ENCODE measurements at places on chromosomes 13 and 19. TPM values are rescaled to one million over a fixed set of nuclear protein-coding genes. Genes with fewer than 3 reads are reported as not detected.

DNA sequence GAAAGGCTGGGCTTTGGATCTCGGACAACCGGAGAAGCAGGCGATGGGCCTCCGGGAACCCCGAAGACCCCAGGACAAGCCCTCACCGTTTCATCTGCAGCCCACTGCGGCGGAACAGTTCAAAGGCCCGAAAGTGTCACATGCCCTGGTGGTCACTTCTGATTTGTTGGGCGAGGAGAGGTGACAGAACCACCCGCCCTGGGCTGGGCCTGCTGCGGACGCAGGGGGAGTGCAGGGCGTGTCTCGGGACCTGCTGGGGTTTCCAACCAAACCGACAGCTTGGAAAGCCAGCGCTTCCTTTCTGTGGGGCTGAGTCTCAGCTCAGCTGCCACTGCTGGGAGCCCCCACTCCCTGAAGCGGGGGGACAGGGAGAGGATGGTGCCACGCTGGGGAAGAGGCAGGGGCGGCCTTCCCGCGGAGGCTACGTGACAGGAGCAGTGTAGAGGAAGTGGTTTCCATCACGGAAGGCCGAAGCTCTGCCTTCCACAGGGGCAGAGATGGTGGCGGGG, 22.8 kb upstream of the ZBTB7A start:
- peak; percentile 85 for DNase-seq
- no peaks in the 10 kb centered on the region for H3K27me3 ChIP-seq
- peak overlapping the region; percentile 31 for H3K4me3 ChIP-seq
- H3K36me3 ChIP-seq = peaks cover 24% of the 10 kb centered on the region
- H3K4me1 ChIP-seq = peaks cover 1% of the 10 kb centered on the region

DIAPH3 gene
- 4.6 TPM for total RNA-seq

ZNF112 gene
- 3.4 TPM for total RNA-seq

GRCh38 chr19:13228561-13228960, 78.3 kb downstream of the IER2 start:
- H3K27ac ChIP-seq = no peak overlapping the region
- no peak for DNase-seq
- no peaks in the 10 kb centered on the region for H3K27me3 ChIP-seq
- no peaks in the 10 kb centered on the region for H3K36me3 ChIP-seq

DNA sequence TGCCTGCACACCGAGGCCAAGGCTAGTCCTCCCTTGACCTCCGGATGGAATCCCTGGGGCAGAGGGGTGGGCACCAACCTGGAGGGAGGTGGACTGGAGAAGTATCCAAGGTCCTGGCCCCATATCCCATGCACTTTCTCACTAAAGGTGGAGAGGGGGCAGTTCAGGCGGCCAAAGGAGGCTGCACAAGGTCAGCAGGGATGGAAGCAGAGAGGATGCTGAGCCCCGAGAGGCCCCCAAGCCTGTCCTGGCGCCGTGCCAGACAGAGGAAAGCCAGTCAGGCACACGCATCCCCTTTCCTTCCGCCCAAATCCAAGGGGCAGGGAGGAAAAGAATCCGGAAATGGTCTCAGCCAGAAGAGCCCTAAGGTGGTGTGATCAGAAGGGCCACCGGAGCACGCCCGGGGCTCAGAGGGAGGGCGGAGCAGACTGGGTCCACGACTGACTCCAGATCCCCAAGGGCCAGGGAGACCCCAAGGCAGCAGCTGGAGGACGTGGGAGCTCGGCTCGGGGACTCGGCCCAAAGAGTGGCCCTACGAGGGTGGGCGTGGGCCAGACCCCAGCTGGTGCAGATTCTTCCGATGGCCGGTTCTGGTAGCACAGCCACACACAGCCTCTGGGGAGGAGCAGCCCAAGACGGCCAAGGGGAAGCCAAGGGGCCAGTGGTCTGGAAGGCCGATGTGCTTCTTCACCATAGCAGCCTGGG, 60.0 kb downstream of the MLLT1 start:
- H3K27me3 ChIP-seq = no peaks in the 10 kb centered on the region
- no peak overlapping the region for H3K27ac ChIP-seq
- H3K36me3 ChIP-seq = peaks cover 33% of the 10 kb centered on the region
- no peak for DNase-seq
- H3K4me1 ChIP-seq = peaks cover 41% of the 10 kb centered on the region

RASGRP4 gene
- total RNA-seq = 7.6 TPM

GRCh38 chr19:13160557-13160956, 10.3 kb downstream of the IER2 start:
- no peak overlapping the region for H3K4me3 ChIP-seq
- H3K27ac ChIP-seq = no peak overlapping the region
- no peaks in the 10 kb centered on the region for H3K36me3 ChIP-seq
- H3K27me3 ChIP-seq = no peaks in the 10 kb centered on the region
- DNase-seq = no peak

ADGRE1 gene
- total RNA-seq = 1.8 TPM

DNA sequence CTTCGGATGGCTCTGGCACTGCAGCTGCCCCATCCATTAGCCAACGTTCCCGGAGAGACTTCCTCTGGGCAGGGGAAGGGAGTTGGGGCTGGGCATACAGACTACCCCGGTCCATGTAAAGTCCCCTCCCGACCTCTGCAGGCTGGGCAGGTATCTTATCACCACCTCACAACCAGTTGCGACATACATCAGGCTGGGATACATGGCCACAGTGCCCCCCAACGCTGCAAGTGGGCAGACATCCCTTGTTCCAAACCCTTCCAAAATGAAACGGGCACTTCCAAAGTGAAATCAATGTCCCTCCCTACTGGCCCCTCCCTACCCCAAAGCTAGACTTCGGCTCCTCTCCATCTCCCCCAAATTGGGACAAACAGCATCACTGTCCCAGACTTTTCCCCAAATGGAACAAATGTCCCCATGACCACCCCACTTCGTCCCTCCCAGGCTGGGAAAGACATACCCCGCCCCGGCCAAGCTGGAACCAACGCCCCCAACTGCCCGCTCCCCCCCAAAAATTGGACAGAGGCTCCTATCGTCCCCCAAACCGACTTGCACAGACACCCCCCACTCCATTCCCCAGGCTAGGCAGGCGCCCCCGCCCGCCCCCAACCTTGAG, 5.0 kb downstream of the PALM3 start:
- H3K4me1 ChIP-seq = no peaks in the 10 kb centered on the region
- no peak for DNase-seq
- no peak overlapping the region for H3K27ac ChIP-seq

DNA sequence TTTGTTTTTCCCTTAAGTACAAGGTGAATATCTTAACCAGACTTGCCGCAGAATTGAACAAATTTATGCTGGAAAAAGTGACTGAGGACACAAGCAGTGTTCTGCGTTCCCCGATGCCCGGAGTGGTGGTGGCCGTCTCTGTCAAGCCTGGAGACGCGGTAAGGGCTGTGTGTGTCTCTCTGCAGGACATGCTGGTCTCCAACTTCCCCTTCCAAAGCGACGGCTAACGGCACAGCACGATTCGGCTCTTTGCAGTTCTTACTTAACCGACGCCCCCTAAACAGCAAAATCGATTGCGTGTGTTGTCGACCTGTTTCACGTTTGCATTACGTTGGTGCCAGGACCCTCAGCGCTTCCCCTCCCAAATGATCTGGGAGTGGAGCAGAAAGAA, 73.2 kb downstream of the GGACT start:
- H3K27me3 ChIP-seq = no peaks in the 10 kb centered on the region
- peaks cover 10% of the 10 kb centered on the region for H3K4me1 ChIP-seq
- no peak overlapping the region for H3K27ac ChIP-seq
- DNase-seq = no peak

FFAR2 gene
- total RNA-seq = 2.6 TPM

HIF3A gene
- total RNA-seq = 63.1 TPM

GRCh38 chr19:2984215-2984528, 6.8 kb downstream of the TLE6 start:
- peak overlapping the region; percentile 35 for H3K4me3 ChIP-seq
- no peak for DNase-seq
- H3K27ac ChIP-seq = peak overlapping the region; percentile 84
- no peaks in the 10 kb centered on the region for H3K27me3 ChIP-seq
- H3K4me1 ChIP-seq = peaks cover 17% of the 10 kb centered on the region

ZIK1 gene
- 2.9 TPM for total RNA-seq

All from upper lobe of right lung (tissue), 1 donor.